ENCODE measurements at places on chromosomes 5 and 9.

DNA sequence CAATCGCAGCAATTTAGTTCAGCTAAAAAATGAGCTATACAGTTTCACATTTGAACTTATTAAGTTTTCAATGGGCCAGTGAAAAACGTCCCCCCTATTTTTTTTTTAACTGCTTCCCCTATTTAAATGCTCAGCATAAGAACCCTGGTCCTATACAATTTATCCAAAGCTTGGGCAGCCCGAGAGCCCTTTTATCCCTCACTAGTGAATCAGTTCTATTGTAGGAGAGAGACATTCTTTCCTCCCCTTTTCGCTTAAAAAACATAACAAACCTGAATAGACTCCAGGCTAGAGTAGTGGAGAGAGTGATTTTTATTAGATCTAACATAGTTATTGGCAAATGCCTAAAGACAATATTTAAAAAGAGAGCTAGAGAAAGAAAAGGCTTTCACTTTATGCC is 1.4 kb downstream of the LIX1 start:
- no peak for DNase-seq

DNA sequence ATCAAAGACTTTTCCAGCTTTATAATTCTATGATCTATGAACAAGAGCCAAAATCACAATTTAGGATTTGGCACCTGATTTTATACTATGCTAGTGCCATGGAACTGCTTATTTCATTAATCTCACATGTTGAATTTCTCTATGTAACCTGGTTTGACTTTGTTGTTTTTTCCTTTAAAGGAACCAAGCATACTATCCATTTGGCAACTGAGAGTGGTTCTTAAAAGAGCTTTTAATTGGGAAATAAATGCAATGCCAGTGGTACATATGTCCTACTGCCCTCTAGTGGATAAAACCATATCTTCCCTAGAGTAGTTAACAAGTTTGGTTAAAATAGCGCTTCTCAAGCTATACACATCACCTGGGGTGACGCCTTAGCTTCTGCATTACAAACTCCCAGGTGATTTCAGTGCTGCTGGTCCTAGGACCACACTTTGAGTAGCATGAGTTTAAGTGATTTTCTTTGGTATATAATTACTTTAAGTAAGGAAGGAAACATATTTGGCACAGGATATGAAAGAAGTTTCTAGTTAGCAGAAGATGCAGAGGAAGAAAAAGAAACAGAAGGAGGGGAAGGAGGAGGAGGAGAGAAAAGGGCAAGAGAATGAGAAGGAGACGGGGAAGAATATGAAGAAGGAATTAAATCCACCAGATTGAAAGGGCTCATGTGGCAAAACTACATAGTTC is 56.8 kb downstream of the FGF10 start:
- DNase-seq: peak; percentile 6

- no peak for DNase-seq
Observed at GRCh38 chr9:118522093-118523028, 818.2 kb downstream of the TLR4 start.

- DNase-seq: peak; percentile 99
Observed at GRCh38 chr9:115672477-115673316, 480.9 kb upstream of the PAPPA start.

GRCh38 chr5:8953911-8954438 is 591.9 kb downstream of the SEMA5A start:
- DNase-seq: no peak

DNA sequence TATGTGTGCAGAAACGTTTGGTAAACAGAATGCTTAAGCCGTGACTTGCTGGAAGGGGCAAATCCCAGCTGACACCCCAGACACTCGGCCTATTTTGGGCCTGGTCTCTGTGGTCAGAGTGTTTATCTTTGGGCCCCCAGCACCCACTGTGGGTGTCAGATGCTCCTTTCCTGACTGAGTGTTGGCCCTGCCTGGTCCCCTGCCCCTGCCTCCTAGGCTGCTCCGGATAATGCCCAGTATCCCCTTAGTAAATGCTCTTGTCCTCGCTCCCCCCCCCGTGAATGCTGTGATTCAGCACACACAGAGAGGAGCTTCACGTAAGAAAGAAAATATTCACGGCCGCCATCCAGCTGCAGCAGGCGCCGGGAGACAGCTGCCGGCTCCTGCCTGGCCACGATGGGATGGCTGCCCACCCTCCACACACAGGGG is 11.3 kb upstream of the ANGPTL2 start:
- no peak for DNase-seq

GRCh38 chr9:116644091-116644688 is 42.9 kb upstream of the TRIM32 start:
- no peak for DNase-seq

GRCh38 chr9:131013771-131014676 is 5.0 kb downstream of the LAMC3 start:
- no peak for DNase-seq
